GM10248 (cell line): ENCODE measurements at places on chromosomes 2 and 18.

- DNase-seq: no peak
Observed at GRCh38 chr2:226126104-226126503, 673.5 kb downstream of the IRS1 start.

DNA sequence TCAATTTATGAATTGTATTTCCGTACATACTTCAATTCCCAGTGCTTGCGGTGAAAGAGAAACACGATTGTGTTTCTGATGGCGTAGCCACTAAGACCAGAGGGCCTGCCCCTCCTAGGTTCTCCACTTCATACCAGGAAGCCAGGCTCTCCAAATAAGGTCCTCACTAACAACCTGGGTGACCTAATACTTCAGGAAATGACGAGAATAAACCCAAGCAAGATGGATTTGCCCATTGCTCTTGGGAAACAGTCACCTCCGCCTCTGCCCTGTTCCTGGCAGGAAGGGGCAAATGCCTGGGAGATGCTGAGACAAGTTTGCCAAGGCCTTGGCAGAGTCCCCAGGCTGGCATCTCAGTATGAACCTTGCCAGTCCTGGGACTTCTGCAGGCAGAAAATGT is 41.8 kb downstream of the TTC32 start:
- no peak for DNase-seq

- no peak for DNase-seq
Observed at GRCh38 chr2:3500326-3500899, 18.9 kb downstream of the ADI1 start.

GRCh38 chr2:23106242-23106785 is 278.7 kb upstream of the KLHL29 start:
- no peak for DNase-seq

GRCh38 chr2:235614176-235614860 is 120.5 kb downstream of the AGAP1 start:
- no peak for DNase-seq

DNA sequence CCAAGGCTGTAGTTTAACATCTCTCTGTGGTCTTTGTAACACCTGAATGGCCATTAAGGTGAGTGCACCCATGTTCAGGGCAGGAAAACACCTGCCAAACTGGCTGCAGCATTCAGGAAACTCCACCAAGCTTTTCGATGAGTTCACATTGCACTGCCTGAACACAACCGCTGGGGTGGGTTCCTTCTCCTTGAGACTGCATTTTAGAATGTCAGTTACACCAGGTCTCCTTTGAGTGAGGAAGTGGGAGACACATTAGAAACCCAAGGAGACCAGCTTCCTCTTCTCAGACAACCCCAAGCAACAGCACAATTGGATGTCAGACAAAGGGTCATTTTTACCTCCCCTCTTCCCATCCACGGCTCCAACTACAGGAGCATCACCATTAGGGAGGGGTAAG is 35.2 kb downstream of the CYRIA start:
- DNase-seq: no peak

DNA sequence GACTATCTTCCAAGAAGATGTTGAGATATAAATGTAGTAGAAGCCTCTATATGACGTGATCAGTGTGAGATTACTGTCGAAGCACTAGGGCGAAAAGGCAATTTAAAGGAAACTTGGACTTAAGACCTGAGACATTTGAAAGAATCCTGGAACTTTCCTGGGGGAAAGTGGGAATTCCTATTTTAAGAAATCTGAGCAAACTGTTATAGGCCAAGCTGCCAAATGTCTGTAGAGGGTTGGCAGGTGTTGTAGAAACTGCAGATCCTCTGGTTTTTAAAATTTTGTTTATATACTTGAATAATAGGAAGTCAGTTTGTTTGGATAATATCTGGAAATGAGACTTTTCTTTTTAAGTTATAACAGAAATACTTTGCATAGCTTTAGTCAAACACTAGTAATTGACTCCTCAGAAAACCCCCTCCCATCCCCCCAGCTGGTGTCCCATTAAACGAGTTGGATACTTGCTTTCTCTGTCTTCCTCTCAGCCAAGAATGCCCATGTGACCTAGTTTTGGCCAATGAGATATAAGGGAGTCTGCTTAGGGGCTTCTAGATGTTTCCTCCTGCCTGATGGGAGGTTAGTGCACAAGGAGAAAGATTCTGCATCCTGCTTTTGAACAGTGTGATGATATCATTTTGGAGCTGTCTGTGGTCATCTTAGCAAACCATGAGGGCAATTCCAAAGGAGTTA is 61.2 kb downstream of the MOGAT1 start:
- DNase-seq: no peak

DNA sequence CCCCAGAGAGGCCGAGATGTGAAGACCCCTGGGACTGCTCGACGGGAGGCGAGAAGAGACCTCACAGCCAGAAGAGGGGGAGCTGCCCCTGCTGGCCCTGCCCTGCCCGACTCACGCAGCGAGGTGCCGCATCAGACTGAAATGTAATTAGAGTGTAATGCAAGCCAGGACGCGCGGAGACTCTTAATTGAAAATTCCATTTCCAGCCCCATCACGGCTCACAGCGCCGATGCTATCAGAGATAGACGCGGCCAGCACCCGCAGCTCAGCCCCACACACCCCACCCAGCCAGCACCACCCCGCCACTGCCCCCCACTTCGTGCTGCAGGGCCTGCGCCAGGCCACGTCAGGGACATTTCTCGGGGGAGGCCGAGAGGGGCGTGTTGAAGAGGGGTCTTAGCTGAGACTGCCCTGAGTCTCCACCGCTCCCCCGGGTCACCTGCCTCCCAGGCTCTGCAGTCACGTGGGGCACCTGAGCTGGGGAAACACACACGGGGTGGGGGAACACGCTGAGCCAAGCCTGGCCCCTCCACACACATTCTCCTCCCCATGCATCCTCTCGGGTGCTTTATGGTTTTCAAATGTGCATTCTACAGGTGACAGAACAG is 78.1 kb downstream of the TEX51 start:
- no peak for DNase-seq

- no peak for DNase-seq
Observed at GRCh38 chr2:207217442-207217841, 51.7 kb upstream of the KLF7 start.

DNA sequence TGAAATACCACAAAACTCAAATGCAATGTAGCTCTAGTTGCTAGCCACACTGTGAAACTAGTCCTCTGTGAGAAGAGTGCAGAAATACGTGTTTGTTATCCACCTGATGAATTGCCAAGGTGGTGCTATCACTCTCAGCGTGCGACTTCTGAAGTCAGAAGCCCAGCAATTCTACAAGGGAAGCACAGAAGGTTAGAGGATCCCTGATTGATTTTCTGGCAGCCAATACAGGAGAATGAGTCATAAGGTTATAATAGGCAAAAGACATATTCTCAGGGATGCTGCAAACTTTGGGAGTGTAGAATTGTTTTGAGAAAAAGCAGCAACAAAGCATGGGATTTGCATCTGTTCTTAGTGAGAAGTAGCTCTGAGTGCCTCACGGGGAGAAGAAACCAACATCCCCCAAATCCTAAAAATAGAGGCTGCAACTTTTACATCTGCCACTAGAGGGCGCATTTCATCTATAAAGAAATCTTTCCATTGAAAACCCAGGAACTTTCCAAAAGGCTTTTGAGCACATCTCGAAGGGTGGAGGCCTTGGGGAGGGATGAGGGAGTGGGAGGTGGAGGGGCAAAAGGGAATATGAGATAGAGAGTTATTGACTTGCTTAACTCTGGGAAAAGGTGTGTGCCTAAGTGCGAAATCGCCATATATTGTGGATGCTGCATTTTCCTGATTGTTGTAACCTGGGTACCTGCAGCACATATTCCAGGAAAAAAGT is 78.0 kb downstream of the TMEM182 start:
- DNase-seq: peak; percentile 41

DNA sequence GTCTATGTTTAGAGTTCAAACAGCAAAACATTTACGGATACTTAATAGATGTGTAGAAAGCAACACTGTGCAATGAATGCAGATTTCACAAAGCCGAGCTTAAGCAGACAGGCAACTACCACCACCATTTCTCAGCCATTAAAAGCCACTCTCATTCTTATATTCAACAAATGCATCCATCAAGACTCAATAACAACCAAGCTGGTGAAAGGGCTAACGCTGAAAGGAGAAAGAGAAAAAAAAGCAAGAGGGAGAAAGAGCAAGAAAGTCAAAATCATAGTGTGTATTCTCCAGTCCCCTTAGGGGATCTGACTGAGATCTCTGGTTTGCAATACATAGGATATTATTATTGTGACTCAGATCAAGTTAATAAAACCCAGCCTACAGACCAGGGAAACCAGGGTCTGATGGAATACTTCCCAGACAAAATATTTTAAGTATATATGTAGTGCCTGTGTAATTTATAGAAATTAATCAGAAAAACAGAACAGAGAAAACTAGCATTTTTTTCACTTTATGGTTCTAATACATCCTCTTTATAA is 14.1 kb downstream of the SATB2 start:
- DNase-seq: no peak

DNA sequence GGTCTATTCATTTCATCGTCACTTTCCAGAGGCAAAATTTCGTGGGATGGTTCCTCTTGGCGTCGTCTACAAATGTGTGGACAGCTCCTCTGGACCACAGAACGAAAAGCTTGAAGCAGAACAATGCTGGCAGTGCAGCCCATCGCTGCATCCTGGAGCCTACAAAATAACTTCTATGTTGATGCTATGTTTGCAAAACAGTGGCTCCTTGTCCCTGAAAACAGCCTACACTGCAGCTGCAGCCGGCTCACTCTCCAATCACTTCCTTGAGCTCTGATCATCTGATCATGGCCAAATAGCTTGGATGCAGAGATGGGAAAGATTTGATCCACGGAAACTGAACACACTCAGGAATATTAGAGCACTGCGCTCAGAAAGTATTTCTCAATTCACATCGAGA is 60.0 kb downstream of the DOCK10 start:
- DNase-seq: no peak

- DNase-seq: peak; percentile 75
Observed at GRCh38 chr2:207833251-207833751, 63.6 kb upstream of the FZD5 start.

DNA sequence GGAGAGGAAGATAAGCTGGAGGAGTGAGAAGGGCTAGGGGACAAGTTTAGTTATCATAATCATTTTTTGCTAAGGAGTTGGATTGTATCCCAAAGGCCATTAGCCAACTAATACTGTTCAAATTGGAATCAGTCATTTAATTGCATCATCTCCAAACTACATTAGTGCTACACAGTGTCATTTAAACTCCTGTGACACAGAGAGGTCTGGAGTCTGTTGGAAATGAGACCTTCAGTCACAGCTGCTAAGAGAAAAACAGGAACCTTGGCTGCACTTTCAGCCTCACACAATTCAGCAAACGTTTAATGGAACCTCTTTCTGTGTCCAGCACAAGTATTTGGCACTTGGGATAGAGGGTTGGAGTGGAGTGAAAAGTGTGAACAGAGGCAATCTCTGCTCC is 175.5 kb upstream of the MGAT5 start:
- DNase-seq: no peak

GRCh38 chr2:17792515-17792914 is 23.7 kb upstream of the MSGN1 start:
- no peak for DNase-seq

DNA sequence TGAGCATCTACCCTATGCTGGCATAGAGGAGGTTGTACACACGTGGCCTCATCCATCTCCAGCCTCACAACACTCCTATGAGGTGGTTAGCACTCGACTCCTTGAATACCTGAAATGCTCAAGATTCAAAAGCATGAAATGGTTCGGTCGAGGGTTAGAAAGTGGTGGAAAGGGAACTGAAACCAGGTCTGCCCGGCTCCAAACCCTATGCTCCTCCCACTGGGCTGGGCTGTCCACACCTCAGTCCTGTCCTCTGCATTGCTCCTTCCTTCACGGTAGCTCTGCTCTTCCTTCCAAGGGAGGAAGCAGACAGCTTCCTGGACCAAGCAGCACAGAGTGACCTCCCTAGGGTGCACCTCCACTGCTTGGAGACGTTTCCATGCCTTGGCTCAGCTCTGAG is 565.2 kb upstream of the ID2 start:
- peak; percentile 73 for DNase-seq

- DNase-seq: no peak
Observed at GRCh38 chr2:14352067-14352466, 280.4 kb upstream of the LRATD1 start.

GRCh38 chr18:63492851-63493250 is 16.1 kb downstream of the SERPINB5 start:
- no peak for DNase-seq

GRCh38 chr2:73862987-73863386 is 29.8 kb upstream of the ACTG2 start:
- DNase-seq: no peak

DNA sequence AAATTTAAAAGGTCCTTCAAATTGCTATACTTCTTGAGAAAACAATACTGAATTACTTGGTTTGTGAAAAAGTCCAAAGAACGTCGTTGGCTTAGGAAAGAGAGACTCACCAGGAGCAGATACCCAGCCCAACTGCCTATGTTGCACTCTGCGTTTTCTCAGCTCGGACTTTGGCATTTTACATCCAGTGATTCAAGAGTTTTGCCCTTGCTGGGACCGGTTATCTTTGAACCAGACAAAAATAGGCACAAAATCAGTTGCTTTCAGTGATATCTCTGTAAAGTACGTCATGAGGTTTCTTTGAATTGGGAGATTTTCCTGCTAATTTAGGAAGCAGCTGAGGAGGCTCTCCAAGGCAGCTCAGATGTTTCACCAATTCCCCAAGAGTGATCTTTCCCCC is 29.3 kb downstream of the FHOD3 start:
- DNase-seq: no peak

- no peak for DNase-seq
Observed at GRCh38 chr2:113127646-113128570, 510 bp downstream of the IL1RN start.

DNA sequence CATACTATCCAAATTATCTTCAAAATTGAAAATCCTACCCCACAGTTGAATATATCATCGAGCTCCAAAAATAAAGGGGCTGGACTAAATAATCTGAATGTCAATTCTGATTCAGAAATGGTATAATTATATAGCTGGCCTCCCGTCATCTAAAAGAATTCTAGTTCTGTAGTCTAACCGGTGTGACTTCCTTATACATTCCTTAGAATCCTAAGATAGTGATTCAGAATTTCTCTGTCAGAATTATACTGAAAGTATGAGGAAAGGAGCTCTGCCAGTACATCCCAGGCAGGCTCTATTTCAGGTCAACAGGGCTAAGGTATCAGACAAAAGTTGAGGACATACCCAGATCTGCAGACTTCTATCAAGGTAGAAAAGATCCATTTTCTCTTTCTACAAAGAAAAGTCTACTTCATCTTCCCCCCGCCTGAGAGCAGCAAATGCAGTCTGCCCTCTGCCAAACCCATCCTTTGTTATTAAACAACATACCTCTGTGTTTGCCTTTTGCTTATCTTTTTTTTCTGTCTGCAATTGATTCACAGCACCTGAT is 128.5 kb downstream of the METTL4 start:
- DNase-seq: no peak

- no peak for DNase-seq
Observed at GRCh38 chr2:72562451-72563153, 263.2 kb downstream of the EXOC6B start.

- DNase-seq: no peak
Observed at GRCh38 chr2:29589440-29590103, 331.8 kb downstream of the ALK start.

DNA sequence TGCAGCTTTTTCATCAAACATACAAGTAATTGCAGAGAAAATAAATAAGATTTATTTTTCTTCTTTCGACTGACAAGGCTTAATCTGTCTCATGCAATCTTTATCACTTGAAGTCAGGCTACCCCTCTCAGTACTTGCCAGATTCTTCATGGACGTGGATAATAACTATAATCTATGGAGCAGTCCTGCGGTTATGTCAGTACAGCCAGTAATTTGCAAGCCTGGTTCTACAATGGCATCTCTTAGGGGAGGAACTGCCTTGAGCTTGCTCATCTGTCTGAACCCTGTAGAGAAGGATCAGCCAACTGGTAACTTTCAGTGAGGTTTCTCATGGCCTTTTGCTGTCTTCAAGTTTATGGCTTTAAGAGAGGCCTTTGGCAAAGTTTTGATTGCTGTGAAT is 35.5 kb upstream of the LRRTM1 start:
- no peak for DNase-seq
